ENCODE measurements at places on chromosomes 4 and X.

DNA sequence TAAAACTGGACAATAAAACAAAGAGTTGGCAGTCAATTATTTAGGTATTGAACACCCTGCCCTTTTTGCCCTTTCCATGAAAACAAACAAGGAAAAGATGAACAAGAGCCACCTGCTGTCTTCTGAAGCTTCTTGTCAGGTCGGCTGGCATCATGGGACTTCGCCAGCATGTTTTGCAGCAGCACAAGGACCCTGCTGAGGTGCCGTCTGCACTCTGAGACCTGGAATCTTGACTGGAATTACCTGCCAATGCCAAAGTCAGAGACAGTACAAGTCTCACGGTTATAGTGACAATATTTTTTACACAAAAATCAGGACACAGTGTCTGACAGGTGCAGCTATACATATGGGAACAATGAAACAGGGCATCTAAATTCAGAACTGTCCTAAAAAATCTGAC is 284.5 kb downstream of the GASK1B start:
- no peak for DNase-seq

- DNase-seq = no peak
Observed at GRCh38 chrX:499870-500364, 113.2 kb upstream of the PPP2R3B start.

DNA sequence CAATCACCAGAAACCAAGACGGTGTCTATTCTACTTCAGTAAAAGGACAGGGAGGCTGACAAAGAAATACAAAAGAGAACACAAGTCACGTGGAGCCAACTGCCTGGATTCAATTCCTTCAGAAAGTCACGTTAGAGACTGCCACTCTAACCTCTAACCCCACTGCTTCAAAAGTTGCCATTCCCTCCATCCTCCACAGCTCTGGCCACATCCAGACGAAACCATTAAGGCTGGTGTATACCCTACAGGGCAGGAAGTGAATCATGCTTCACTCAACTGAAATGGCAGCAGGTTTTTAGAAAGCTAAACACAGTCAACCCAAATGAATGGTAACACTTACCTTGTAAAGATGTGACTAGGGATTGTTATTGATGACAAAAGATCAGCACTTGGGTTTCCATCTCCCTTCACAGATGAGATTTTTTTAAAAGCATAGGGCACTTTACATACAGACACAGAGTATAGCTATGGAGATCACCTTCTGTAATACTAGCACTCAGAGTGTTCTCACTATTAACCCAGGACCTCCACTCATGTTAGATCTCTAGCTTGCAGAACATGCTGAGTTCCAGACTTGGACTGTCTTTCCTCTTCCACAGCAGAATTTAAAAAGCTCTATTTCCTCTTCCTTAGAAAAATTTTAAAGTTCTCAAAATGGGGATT is 37.4 kb downstream of the MAML3 start:
- no peak for DNase-seq

DNA sequence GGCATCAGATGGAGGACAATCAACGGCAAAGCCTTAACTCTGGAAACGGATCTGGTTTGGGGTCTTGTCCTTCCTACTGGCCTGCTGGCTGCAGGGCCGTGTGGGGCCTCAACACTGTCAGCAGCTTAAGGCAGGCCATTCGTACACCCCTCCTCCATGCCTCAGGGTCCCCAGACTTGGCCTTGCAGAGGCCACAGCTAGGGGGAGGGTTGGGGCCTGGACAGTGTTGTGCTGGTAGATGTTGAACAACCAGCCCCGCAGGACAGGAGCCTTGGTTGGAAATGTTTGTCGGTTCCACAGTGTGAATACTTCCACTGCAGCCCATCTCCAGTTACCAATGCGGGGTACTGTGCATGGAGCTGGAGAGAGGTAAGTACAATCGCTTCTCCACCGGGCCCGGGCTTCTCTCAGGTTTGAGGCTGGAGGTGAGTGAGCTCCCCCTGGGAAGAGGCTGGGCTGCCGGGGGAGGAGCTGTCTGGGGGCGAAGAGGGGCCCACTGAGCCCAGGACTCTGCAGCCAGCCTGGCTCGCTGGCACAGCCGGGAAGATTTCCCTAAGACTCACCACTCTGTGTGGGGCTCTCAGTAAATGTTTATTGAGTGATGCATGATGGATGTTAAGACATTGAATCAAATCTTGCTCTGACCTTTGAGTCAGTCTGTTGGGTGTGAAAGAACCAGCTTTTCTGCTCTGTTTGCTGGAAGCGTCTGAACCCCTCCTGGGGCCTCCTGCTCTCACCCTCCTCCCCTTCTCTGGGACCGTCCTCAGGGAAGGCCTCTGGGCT is 19.7 kb upstream of the GPR78 start:
- DNase-seq = peak; percentile 72

DNA sequence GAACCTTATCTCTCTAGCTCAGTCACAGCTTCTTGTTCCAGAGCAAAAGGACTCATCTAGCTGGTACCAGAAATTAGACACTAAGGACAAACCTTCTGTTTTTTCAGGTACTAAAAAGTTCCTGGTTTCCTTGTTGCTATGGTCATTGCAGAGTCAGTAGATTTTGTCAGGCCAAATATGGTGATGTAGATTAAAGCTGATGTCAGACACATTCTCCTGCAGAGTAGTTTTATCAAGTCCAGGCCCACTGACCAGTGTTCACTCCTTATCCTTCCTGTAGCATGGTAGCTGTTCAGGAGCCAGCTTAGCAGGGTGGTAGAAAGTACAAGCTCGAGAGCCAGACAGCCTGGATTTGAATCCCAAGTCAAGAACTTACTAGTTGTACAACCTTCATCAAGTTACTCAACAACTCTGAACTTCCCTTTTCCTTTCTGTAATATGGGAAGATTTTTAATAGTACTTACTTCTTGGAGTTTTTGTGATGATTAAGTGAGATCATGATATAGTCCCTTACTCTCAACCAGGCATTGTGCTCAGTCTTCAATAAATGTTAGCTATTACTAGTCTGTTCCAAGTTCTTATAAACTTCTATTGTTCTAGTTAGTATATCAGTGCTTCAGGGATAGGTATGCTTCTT is 17.9 kb downstream of the OCRL start:
- peak; percentile 40 for DNase-seq

- DNase-seq = no peak
Observed at GRCh38 chr4:107036584-107037198, 578 bp upstream of the DKK2 start.

DNA sequence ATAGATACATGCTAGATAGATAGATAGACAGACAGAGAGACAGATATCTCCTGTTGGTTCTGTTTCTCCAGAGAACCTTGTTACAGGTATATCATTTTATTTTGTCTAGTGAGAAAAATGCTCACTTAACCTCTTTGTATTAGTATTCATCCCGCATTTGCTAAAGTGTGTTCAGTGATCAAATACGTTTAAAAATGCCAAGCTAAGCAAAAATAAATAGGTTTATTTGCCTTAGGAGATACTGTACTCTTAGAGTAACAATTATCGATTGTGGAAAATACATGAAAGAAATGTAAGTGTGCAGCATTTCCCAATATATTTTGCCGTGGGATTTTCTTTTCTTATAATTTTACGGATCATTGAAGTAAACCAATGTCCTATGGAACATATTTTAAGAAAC is 262.9 kb upstream of the CXorf51A start:
- no peak for DNase-seq

DNA sequence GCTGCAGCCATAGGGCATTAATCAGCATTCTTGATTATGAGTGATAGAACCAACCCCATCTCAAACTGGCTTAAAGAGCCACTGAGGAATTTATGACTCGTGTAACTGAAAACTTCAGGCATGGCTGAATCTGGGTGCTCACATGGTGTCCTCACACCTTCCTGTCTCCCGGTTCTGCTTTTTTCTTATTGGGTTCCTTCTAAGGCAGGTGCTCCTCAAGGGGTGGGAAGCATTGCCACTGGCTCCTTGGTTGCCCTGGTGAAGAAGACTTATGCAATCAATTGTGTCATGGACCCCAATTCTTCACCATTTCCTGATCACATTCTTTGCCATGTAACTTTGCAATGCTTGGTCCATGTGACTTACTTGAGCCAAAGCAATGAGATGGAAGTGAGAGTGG is 4.3 kb upstream of the ZCCHC4 start:
- DNase-seq = no peak

GRCh38 chrX:5718651-5719050 is 510.0 kb downstream of the NLGN4X start:
- no peak for DNase-seq

GRCh38 chr4:73311428-73311827 is 52.8 kb upstream of the ANKRD17 start:
- peak; percentile 49 for DNase-seq

- no peak for DNase-seq
Observed at GRCh38 chr4:1375051-1375721, 28.2 kb downstream of the UVSSA start.

- no peak for DNase-seq
Observed at GRCh38 chr4:155946486-155946885, 7.2 kb downstream of the CTSO start.

DNA sequence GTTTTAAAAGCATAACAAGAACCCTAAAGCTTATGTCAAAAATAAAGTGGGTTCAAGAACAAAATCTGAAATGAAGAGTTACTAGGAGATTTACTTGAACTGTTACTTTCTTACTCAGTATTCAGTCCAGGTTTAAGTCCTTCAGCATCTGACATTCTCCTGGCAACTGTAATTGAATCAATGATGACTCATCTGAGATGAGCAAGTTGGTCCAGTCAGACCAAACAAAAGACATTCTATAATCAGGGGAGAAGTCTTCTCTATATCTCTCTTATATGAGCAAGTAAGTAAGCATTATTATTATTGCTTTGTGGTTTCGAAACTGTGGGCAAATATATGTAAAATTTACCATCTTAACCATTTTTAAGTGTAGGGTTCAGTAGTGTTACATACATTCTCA is 34.6 kb downstream of the MAP9 start:
- DNase-seq = peak; percentile 7

DNA sequence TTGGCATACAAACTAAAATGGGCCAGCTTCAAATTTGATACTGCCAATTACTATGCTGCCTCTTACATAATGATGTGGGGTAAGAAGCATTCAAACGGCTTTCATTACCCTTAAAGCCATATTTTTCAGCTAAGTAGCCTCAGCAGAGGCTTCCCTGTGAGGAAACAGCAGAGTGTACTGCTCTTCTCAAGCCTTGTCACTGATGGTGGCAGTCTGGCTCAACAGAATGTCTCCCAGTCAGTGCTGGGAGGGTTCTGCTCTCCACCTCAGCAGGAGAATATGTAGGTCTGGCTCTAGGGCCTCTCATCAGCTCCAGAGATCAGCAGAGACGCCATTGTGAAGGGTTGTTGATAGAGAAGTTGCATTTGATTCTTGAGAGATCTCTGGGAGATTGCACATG is 44.6 kb upstream of the MBNL3 start:
- no peak for DNase-seq

DNA sequence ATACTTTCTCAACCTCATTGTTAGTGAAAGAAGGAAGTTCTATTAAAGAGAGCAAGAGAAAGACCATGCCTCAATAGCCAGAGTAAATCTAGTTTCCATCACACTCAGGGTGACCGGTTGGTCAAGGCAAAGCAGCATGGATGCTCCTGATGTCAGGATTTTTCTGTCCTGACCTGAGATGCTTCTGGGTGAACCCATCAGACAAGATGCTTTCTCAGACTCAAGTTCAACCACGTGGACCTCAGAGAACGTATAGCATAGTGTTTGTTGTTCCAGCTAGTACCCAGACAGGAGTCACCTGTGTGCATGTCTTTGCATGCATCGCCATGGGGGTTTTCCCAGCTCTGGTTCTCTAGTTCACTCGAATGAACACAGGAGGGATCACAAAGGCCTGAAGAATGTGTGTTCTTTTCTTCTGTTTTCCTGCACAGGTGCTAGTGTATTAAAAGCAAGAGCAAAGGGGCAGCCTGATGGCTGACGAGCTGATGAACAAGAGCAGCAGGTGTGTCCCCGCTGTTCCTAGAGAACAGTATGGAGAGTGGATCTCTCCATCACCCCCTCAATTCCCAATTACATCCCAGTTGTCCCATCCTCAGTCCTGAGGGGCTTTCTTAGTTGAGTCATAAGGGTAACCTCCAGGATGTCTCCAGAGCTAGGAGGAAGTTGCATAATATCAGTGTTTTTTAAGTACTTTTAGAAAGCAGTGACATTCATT is 110.5 kb upstream of the ENPP6 start:
- peak; percentile 64 for DNase-seq

DNA sequence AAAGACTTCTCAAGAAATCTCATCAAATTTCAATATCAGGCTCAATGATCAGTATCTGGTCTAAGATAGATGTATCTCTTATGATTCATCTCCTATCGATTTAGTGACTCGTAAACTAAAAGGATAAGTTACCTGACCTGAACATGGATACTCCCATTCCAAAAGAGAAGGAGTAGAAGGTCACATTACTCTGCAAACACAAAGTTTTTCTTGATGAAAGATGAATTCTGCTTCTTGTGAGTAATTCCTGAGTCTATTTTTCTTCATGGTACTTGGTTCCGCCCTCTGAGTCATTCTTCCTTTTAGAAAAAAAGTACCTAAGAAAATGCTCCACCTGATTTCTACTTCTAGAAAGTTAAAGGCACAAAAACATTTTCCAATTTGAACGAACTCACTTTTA is 223.1 kb upstream of the SLIT2 start:
- DNase-seq = no peak

- no peak for DNase-seq
Observed at GRCh38 chrX:148535639-148536038, 35.2 kb downstream of the AFF2 start.

GRCh38 chr4:177185579-177185978 is 124.1 kb upstream of the NEIL3 start:
- DNase-seq = no peak

DNA sequence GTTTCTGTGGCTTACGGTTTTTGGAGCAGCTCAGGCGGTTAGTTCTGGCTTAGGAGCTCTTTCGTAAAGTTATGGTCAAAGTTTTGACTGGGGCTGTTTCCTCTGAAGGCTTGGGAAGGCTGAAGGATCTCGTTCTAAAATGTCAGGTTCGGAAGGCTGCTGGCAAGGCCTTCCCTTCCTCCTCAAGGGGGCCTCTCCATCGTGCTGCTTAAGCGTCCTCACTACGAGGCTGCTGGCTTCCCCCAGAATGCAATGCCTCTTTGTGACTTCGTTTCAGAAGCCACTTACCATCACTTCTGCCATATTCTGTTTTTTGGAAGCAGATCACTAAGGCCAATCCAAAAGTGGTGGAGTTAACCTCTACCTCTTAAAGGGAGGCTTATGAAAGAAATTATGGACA is 1196.4 kb upstream of the TENM3 start:
- DNase-seq = no peak

GRCh38 chr4:145545031-145545430 is 63.4 kb downstream of the SMAD1 start:
- no peak for DNase-seq

DNA sequence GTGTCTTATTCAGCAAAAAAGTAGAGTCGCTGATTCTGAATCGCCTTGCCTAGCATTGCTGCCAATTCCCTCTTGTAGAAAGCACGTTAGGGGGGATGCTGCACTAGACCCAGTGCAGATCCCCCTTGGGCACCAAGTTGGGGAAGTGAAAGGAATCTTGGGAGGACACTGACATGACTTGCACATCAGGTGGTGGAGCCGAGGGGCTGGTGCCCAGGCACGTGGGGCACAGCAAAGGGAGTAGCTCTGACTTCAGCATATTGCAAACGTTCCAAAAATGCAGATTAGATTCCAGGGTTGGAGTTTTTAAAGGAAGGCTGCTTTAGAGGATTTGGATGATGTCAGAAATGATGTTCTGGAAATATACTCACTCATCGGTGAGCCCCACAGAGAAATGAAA is 47.4 kb upstream of the GPM6B start:
- peak; percentile 76 for DNase-seq

GRCh38 chr4:78669453-78669852 is 106.7 kb upstream of the BMP2K start:
- no peak for DNase-seq

All from umbilical cord (tissue), 2 donors.